ENCODE measurements at places on chromosomes 1 and 21. TPM values are rescaled to one million over a fixed set of nuclear protein-coding genes. Genes with fewer than 3 reads are reported as not detected.

AADACL3 gene
- total RNA-seq = not detected

TMEM9 gene
- 22.5 TPM for total RNA-seq

GRCh38 chr1:116908820-116909511 is 750 bp upstream of the PTGFRN start:
- no peak for DNase-seq

- peak; percentile 42 for DNase-seq
Observed at GRCh38 chr1:77313491-77313890, 31.7 kb downstream of the AK5 start.

DNA sequence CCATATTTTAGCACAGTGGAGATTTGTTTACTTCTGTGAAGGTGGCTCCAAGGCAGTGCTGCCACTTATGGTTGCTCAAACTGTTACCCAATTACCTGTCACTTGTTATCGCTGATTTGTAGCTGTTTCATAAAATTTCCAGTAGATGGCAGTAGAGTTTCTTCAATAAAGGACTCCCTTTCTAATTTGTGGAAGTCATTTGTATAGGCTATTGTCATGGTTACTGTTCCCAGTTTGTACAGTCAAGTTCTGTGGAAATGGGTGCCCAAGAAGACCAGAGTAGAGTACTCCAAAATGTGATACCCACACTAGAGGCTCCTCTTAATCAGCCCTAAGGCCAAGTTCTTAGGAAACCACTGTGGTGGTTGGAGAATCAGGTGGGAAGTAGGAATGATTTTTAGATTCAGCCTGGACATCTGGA is 186.1 kb downstream of the CLEC20A start:
- DNase-seq = no peak

- no peak for DNase-seq
Observed at GRCh38 chr1:171550050-171550449, 64.7 kb downstream of the PRRC2C start.

- DNase-seq = no peak
Observed at GRCh38 chr1:183936791-183937190, 100.7 kb downstream of the COLGALT2 start.

DNA sequence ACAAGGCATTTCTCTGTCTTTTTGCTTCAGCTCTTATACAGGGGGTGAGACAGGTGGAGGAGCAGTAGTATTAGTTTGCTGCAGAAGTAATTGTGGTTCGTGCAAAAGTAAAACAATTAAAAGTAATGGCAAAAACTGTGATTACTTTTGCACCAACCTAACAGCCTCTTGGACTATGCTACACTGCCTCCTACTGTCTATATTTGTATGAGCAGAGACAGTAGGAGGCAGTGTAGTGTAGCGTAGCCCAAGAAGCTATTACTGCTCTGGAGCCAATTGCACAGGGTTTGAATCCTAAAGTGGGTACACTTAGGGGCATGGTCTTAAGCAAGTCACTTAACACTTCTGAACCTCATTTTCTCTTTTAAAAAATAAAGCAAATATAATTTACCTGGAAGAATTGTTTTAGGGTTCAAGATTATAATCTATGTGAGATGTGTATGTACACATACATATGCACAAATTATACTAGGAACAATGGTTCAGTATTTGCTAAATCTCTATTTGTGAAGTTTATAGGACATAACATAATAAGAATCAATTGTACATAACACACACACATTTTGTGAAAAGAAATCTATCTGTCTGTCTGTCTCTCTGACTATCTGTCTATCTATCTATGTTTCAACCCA is 103.8 kb downstream of the BRINP3 start:
- DNase-seq = no peak

GRCh38 chr1:118486199-118486598 is 301.2 kb upstream of the SPAG17 start:
- no peak for DNase-seq

TMOD4 gene
- total RNA-seq = 1.7 TPM

GRCh38 chr1:72954943-72955342 is 672.6 kb upstream of the NEGR1 start:
- DNase-seq = no peak

GSTM1 gene
- 0.22 TPM for total RNA-seq

SV2A gene
- 9.8 TPM for total RNA-seq

HES3 gene
- not detected for total RNA-seq

DNA sequence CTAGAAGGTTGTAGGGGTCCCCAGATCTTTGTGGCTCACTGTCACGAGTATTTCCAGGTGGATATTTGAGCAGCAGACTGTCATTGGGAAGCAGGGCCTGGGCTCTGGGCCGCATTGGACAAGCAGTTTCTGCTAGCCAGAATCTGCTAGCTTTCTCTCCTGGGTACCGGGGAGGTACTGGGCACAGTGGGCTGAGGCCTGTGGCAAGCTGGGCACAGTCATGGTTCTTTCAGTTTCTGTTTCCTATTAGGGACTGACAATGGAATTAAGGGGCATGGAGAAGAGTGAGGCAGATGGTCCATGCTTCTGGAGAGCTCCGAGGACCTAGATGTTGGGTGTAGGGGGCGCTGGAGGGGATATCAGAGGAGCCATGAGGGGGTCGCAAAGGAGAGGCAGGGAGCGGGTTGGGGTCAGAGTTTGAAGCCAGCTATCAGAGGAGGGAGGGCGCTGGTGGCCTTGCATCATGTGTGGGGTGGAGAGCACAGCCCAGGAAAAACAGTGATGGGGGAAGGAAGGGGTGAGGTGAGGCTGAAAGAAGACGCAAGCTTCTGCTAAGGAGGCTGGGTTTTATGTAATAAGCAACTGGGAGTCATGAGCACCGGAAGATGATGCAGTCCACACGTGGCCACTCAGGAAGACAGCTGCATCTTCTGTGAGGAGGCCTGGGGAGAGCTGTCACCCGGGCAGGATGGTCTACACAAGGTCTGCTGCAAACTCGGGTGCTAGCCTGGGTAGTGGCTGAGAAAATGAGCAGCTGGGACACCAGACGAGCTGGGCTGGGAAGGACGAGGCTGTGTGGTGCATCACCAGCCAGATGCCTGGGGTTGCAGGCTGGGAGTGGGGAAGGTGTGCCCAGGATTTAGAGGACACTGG is 72.7 kb downstream of the IER5 start:
- DNase-seq = peak; percentile 18

DNA sequence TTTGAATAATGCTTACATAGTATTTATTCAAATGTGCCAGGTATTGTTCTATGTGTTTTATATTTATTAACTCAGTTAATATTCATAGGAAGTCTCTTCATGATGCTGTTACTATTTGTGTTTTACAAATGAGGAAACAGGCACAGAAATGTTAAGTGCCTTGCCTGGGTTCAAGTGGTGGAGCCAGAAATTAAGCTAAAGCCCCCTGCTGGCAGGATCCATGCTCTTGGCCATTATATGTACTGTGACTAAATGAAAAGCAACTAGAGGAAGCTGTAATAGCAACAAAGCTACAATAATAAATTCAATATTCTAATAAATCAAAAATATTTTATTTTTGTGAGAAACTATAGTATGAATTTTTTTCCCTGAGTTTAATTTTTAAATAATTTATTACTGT is 30.0 kb downstream of the IARS2 start:
- DNase-seq = no peak
